AML-193 (cell line): ENCODE measurements at places on chromosomes 3 and 15.

DNA sequence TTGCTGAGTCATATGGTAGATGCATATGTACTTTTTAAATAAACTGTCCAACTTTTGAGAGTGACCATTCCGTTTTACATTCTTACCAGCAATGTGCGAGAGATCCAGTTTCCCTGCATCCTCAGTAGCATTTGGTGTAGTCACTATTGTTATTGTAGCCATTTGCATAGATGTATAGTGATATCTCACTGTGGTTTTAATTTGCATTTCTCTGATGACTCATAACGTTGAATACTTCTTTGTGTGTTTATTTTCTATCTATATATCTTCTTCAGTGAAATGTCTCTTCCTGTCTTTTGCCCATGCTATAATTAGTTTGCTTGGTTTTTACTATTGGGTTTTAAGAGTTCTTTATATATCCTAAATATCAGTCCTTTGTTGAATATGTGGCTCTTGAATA is 255.7 kb upstream of the GRM7 start:
- DNase-seq, result no peak

- DNase-seq, result no peak
These were observed 188.6 kb downstream of the FNDC3B start for GRCh38 chr3:172228036-172228415.

DNA sequence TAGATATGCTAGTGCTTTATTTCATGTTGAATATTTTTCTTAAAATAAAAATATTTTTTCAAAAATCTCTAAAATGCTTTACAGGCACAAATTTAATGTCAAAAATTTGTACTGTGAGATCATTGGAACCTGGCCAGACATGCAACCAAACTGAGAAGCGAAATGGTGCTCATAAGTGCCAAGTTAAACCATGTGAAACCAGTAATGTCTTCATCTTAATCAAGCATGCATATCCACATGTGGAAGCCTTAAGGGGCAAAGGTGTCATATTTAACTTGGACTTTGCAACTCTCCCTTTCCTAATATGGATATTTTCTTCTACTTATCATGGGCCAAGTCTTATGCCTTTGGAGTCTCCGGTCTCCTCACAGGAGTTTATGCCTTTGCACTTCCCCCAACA is 208.9 kb upstream of the COL8A1 start:
- no peak for DNase-seq

DNA sequence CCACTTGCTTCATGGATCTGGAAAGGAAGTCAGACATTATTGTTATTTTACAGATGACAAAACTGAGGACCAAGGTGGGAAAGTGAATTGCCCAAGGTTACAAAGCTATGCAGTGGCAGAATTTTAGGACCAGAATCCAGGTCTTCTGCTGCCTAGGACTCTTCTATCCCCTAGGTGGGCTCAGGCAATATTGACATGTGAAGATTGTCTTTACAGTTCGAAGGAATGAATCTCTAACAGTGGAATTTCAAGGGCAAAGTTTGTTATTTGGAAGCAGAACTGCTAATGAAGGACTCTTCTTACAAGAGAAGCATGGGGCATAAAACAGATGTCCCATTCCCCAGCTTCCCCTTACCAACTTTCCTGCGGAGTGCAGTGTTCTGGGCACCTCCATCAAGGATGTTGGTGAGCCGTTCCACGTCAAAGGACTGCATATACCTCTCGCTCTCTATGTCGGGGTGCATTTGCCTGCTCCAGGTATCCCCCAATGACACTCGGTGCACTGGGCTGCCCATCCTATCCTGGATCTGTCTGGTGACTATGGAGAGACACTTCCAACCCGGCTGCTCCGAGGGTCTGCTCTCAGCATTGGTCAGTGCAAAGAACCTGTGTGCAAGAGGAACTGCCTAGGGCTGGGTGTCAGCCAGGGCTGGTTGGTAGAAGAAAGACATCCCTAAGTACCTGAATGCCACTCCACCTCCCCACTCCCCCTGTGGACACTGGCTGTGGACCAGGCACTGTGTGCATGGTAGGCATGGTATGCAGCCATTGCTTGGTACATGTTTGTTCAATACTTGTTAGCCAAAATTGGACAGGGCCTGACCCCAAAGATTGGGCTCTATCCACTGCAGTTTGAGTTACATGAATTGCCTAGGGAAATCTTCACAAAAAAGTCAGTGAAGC is 2.1 kb downstream of the ACOX2 start:
- DNase-seq, result no peak

DNA sequence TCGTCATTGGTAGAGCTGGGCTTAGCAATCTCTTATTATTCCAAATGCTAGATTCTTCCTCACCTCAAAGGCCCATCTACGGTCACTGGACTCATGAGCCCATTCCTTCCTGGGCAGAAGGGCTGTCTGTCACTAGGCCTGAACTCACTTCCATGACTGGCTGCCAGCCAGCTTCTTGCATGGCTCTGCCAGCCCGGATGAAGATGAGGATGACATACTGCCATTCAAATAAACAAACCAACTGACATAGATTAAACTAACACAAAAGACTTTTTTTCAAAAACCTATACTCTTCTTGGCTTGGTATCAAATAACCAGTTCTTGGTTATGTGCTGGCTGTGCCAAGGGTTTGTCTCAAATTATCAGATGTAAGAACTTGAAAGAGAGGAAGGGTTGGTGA is 23.8 kb downstream of the ISL2 start:
- no peak for DNase-seq

DNA sequence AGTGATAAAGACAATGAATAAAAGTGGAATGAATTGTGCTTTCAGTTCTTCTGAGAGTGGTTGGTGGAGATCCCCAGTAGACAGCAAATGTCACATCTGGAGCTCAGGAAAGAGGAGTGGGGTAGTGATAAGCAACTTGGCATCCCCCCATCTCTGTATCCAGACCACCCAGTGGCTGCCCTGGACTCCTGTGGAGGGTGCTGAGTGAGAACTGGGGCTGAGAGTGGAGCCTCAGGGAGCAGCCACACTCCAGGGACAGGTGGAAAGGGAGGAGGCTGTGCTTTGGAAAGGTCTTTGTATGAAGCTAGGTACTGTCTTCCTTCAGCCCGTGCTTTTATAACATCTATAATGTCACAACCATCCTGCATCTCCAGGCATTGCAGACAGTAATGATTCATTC is 85.6 kb upstream of the RASGRF1 start:
- no peak for DNase-seq

DNA sequence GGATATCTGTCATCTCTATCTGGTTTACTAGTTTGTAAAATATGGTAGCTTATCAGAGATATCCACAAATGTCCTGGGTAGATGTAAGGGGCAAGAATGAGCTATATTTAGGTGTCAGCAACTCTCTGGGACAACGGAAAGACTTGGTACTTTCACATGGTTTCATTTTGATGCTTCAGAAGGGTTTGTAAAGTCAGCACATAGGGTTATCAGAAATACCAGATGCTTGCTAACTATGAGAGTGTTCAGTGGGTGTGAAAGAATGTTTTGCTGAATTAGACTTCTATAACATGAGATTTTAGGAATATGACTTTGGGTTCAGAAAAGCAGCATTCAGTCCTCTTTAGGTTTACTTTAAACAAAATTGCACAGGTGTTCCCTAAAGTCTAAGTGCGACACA is 466.5 kb upstream of the PDZRN3 start:
- no peak for DNase-seq

DNA sequence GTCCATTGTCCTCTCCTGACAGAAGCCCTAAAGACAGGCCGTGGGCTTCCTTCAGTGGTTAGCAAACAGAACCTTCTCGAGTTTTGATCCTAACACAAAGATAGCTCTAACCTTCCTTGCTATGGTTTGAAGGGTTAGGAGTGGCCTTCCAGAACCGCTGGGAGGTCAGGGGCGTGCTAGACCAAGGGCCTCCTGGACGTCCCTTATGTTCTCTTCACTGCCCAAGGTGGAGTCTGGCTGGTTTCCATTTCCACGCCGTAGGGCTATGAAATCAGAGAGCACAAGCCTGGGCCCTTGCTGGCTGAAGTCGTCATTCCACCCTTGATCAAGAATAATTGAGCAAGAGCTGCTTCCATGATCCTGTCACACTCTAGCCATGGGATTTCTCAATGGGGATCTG is 475.1 kb downstream of the SHQ1 start:
- no peak for DNase-seq

- DNase-seq, result no peak
These were observed 121.8 kb downstream of the AGBL1 start for GRCh38 chr15:86201313-86202008.

DNA sequence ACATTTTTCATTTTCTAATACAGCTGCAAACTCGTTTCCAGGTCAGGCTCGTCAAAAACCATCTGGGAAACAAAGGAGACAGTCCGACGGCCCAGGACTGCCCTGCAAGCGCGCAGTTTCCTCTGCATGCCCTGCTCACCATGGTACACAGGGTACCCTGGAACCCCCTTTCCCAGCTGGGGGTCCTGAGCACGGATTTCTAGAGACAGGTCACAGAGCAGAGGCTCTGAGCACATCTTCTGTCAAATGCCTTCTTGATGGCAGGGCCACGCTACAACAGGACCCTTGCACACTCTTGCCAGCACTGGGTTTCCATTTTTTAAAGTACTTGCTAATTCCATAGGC is 8.1 kb downstream of the ZXDC start:
- no peak for DNase-seq

DNA sequence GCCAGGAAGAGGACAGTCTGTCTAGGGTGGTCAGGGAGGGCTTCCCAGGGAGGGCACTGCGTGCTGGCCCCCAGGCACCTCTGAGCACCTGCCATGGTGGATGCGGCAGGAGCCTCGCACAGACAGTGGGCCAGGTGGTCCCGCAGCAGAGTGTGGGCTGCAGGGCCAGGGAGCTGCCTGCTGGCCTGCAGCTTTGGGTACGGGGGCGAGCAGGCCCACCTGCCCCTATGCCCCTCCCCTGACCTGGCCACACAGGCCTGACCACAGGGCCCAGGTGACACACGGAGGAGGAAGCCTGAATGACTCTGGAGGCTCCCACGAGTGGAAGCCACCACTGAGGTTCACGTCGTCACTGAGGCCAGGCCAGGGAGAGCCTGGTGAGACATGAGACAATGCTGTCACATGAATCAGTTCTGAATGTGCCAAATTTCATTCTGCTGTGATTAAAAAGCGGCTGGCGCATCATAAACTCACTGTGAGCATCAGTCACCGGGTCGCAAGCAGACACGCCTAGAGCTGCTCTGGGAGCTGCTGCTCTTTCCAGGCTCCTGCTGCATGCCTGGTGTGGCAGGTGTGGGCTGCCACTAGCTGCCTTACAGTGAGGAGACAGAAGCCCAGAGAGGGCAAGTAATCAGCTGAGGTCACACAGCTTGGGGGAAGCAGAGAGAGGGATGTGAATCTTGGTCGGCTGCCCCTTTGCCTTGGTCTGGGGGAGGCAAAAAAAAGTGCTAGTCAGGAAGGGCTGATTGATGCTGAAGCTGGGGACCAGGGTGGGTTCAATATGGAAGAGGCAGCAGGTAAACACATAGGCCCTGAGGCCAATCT is 39.5 kb upstream of the IQSEC1 start:
- DNase-seq, result no peak

DNA sequence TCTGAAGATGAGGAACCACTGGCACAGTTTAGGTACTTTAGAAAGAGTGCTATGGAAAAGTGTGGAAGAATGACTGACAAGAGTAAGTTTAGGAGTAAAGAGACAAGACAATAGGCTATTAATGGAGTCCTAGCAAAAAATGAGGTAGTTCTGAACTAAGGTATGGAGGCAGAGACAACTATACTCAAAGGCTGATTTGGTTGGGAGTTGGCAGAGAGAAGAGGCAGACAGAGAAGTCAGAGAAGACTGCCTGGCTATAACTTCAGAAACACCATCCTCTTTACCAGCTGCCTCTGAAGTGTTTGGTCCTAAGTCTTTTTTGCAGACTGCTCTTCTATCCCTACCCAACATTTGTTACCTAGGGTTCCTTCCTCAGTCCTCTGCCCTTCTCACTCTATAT is 19.2 kb downstream of the DYNC1LI1 start:
- no peak for DNase-seq

- no peak for DNase-seq
These were observed 28.5 kb downstream of the CALML4 start for GRCh38 chr15:68176601-68177000.

DNA sequence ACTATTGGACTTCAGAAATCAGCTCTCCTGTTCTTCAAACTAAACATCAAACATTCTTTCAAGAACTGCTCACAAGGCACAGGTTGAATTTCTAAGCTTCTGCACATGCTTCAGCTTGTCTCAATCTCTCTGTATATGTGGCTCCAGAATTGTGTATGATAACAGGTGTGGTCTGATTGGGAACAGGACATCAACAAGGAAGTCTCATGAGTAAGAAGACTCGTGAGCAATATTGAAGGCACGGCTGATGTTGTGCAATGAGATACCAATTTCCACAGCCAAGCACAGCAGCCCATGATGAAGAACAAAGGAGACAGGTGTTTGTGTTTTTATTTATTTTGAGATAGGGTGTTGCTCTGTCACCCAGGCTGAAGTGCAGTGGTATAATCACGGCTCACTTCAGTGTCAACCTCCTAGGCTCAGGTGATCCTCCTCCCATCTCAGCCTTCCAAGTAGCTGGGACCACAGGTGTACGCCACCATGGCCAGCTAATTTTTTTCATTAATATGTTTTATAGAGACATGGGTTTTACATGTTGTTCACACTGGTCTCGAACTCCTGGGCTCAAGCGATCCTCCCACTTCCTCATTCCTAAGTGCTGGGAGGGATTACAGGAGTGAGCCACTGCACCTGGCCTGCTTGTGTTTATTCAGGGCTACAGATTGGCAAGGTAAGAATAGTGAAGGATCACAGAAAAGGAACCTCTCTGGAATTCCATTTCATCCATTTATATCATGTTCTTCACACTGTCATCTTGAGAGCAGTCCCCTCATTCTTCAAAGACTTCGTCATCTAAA is 32.2 kb upstream of the ABHD17C start:
- DNase-seq, result no peak

DNA sequence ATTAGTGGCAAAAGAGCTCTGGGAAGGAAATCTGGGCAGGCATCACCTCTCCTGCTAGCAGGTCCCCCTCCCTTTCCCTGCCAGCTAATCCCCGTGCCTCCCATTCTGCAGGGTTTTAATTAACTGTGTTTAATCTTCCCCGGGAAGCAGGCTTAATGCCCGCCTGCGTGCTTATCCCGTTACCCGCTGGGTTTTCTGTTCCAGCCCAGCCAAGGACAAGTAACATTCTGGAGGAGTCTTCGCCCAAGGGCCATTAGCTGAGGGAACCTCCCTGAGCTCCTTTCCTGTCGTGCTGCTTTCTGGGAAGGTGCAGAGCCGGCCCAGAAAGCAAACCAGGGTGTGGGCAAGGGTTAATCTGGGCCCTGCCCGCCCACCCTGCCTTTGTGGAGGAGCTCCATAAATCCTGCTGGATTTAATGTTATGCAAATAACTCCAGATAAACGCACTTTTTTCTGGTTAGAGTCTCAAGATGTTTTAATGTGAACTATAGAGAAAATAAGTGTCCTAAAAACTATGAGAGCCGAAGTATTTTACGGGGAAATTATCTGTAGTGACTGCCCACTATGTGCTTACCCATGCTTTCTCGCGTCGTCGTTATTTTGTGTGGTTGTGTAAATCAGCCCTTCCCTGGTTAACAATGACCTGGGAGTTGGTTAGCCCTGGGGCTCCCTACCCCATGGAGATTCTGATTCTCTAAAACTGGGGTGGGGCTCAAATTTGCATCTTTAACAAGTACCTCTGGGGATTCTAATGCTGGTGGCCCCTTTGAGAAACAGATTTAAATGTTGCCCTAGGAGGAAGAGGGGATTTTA is 25.9 kb downstream of the TRIM71 start:
- DNase-seq, result no peak

GRCh38 chr3:165549037-165549436 is 288.2 kb downstream of the BCHE start:
- no peak for DNase-seq

- peak; percentile 98 for DNase-seq
These were observed 88.3 kb upstream of the CTNNB1 start for GRCh38 chr3:41111011-41111410.
